Esophagus muscularis mucosa (tissue), 4 donors: ENCODE measurements at places on chromosomes 5 and 9. TPM values are rescaled to one million over a fixed set of nuclear protein-coding genes. Genes with fewer than 3 reads are reported as not detected.

PTGR1 gene
- 18.5 TPM for total RNA-seq

GRCh38 chr9:131622523-131622922, 77.2 kb downstream of the PRRT1B start:
- no peak for DNase-seq

- no peak for DNase-seq
Observed at GRCh38 chr9:96148634-96149532, 153.1 kb downstream of the HSD17B3 start.

DNA sequence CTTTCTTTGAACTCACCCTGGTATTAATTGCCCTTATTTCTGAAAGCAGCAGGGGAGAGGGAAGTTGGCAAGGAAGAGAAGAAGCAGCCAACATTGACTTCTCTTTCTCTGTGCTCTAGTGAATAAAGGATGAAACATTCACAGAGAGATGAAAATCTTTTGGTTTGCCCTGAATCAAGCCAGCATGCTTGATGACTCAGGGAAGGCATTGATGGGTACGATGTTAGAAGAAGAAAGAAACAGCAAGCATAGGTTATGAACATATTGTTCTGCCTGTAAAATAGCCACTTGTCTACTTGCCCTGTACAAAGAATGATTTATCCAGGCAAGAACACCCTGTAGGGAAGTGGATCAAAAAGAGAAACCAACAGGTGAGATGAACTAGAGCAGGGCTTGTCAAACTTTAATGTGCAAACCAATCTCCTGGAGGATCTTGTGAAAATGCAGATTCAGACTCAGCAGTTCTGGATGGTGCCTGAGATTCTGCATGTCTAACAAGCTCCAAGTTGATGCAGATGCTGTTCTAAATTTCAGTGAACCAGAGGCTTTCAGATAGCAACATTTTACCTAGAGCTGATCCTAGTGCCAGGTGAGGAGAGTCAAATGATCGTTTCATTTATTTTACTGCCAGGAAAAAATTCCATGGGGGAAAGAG, 586.6 kb upstream of the TLE4 start:
- DNase-seq = no peak

DNA sequence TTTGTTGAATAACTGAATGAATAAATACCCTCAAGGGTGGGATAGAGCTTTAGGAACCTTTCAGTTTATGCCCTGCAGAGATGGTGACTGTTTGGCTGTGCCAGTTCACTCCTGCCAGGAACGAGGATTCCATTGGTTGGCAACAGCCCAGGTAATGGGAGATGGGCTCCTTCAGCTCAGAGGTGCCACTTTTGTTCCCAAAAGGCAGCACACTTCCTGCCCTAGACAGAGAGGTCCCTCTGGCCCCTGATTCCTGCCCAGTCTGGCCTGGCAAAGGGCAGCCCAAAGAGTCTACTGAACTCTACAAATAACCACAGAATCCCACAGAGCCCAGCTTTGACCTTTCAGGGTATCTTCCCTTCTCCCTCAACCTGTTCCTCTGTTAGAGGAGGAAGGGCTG, 1.6 kb downstream of the C9orf152 start:
- no peak for DNase-seq

IRX4 gene
- total RNA-seq = not detected

DNA sequence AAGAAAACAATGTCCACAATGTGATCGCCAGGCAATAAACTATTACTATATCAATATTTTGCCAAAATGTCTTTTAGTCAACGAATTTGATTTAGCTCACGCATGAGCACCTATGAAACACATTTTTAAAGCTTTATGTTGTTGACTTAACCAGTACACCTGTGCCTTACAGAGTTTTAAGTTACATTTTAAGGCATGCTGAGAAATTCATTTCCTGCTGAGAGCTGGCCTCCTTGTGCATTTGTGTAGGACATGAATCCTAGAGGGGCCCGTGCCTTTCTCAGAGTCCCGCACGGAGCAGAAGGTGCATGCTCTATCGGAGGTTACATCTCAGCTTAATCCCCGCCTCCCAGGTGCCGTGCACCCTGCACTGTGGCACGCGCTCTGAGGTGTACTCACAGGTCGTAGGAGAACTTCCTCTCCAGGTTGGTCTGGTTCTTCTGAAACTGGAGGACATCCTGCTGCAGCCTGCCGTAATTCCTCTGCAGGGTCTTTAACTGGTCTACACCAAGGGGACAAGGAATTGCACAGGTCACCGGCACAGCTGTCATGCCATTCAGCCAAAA, 53.2 kb downstream of the GOLM1 start:
- no peak for DNase-seq

DNA sequence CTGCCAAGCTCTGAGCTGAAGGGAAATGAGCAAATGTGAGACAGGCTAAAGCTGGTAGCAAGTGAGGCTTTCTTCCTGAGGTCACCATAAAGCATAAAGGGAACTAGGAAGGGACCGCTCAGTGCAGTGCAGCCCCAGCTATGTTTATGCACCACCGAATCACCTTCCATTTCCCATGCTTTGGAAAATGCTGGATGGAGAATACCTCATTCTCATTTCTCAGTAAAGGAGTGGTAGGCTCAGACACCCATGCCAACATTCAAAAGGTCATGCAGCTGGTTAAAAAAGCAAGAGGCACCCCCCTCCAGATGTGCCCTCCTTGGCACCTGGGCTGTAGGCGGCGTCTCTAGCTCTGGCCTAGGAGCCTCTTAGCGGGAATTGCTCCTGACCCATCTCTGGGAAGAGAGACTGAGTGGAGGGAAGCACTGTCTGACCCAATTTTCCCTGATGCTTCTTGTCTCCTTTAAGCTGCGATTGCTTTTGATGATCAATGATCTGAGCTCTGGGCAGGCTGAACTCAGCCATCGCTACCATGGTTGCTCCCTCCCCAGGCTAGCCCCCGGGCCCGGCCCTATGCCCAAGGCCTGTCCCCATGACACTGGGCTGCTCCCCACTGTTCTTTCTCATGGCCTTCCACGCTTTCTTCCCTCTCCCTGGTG, 58.7 kb downstream of the ZNF354C start:
- DNase-seq = peak; percentile 57

RANBP3L gene
- 13.7 TPM for total RNA-seq

DNA sequence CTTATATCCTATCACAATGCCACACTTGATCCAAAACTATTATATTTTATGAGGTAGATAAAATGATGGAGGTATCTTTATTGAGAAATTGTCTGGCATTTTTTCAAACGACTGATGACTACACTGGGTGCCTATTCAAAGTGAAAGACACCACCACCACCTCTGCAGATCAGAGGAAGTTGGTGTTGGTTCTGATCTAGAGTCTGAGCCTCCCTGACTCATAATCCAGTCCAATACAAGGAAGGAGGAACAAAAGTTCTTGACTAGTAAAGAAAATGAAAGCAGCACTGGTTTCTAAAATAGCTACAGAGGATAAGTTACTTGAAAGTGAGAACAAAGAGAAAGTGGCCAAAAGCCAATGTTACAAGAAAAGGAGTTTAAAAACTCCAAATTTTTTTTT, 139.9 kb downstream of the RFX3 start:
- DNase-seq = no peak

POU4F3 gene
- not detected for total RNA-seq

CATSPER3 gene
- not detected for total RNA-seq

DNA sequence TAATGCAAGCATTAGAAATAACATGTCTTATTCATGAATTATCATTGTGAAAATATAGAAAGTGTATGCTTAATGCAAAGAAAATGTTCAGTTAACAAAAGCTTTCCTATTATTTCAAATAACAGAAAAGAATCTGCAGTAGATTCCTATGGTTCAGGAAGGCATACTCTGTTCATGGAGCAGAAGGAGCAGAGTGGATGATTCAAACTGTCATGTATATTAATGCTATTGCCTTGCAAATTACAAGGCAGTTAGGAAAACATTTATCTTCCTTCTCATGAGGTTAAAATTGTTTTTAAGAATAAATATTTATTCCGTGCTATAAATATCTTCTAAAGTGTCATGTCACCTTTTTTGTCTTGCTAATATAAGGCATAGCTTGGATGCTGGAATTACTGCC, 47.5 kb downstream of the PCSK1 start:
- DNase-seq = no peak

- DNase-seq = no peak
Observed at GRCh38 chr9:129359916-129360536, 182.0 kb upstream of the IER5L start.
